Stimulated activated CD4-positive, alpha-beta T cell treated with anti-CD3 and anti-CD28 coated beads, Interleukin-15, amount 100 ng/mL, for 1 hour (primary cell): ENCODE measurements at places on chromosomes 2 and 18.

- DNase-seq: no peak
Measured at GRCh38 chr2:107285621-107286299, 399.8 kb upstream of the ST6GAL2 start.

GRCh38 chr2:17543848-17544247, 3.4 kb downstream of the VSNL1 start:
- DNase-seq: no peak

- no peak for DNase-seq
Measured at GRCh38 chr2:189104934-189105333, 74.6 kb downstream of the COL5A2 start.

- DNase-seq: no peak
Measured at GRCh38 chr2:46495231-46496030, 16.1 kb downstream of the TMEM247 start.

DNA sequence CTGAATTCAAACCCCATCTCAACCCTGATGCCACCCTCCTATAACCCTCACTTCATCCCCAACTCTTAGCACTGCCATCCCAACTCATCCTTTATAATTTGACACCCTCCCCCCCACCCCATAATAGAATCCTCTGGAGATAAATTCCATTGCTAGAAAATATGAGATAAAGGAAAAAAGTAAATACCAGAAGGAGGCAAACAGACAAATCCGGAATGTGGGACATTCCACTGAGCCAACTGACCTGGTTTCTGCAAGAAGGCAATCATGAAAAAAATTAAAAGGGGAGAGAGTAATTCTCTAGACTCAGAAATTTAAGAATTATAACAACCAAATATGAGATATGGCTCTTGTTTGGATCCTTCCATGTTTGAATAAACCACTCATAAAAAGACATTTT, 132.4 kb downstream of the CYP26B1 start:
- DNase-seq: no peak

DNA sequence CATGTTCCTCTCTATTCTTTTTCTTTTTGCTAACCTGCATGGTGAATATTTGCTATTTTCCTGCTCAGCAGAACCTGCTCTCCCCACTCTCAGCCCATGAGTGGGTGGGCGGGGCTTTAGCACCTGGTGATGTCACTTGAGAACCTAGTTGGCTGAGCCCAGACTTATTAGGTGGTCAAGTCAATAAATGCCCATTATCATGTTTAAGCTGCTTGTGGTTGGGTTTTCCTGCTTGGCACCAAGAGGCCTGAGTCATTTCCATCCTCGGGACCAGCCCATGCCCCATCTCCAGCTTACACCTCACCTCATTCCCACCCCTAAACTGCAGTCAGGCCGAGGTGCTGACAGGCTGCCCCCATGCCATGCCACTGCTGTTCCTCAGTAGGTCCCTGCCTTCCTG, 226.6 kb downstream of the ANKRD30B start:
- DNase-seq: no peak

DNA sequence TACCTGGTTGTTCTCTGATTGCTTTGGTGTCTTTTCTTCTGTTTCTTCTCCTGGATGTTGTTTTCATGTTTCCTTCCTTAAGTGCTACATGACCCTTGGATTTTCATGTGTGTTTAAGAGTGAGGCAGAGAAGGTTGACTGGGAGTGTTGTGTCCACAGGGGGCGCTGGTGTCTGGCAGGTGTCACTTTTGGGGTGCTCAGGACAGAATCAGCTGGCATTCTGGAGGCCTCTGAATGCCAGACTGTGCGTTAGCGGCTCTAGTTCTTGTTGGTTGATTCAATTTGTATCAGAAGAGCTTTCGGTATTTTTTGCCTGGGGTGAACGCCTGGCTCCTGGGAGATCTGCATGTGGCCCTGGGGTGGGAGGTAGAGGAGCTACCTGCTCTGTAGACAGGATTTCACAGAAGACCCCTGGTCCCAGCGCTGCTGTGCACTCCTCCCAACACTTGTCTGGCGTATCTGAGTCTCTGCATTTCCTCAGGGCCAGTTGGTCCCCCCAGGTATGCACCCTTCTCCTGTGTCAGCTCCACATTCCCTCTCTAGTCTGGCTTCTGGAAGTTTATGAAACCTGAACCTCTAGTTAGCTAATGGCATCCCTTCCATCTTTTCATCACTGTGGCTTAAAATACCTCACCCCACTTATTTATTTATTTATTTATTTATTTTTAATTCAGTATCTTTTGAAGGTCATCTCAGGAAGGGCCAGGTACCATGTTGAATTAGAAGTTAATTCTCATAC, 1.1 kb downstream of the GREB1 start:
- no peak for DNase-seq

GRCh38 chr18:27959101-27959500, 217.8 kb downstream of the CDH2 start:
- no peak for DNase-seq

DNA sequence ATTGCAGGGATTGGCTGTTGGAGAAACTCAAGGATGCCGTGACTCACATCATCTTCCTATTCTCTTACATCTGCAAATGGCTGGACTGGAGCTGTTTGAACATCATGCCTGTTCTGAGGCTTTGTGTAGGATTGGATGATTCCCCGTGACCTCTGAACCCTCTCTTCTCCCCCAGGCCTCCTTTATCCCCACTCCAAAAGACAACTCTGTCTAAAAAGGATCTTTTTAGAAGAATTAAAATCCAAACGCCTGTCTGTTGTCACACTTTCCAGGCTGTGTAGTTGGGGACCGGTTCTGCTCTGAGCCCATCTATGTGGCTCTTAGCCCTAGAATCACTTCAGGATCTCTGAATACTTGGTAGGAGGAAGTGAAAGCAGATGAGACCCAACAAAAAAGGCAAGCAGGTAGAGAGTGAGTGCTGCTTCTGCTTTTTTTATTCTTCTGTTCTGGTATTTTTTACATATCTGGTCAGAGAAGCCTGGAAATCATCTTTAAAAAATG, 565 bp downstream of the SP140 start:
- DNase-seq: no peak

DNA sequence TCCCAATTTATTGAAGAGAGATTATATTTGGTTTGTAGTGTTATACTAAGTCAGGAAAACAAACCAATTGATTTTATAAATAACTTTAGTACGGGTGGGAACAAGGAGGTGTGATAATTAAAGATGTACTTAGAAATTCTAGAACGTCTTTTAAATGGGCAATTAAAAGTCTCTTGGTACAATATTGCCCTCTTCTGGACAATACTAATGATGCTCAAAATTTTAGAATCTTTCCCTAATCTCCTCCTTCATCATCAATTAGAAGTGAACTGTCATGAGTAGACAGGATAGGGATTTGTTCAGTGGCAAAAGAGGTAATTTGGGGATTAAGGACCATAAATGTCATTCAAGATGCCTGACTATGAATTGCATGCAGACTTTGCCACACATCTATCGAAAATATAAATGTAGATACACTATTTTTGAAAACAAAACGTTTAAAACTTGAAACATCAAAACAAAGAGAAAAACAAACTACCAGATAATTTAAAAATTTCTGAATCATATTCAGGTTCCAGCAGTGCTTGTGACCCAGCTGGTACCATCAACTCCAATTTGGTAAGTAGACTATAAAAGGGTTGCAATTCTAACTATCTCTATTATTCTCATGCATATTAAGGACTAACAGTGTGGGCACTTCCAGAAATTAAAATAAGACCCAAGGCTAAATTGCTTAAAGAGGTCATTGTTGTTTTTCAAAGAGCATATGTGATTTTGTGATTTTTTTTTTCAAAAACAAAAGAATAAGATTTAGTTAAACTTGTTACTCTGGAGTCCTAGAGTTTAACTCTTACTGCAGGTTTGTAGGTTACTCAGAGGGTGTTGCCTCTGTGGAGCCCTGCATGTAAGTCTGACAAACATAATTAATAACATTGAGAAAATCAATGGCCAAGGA, 123.5 kb downstream of the LAMA3 start:
- DNase-seq: no peak

DNA sequence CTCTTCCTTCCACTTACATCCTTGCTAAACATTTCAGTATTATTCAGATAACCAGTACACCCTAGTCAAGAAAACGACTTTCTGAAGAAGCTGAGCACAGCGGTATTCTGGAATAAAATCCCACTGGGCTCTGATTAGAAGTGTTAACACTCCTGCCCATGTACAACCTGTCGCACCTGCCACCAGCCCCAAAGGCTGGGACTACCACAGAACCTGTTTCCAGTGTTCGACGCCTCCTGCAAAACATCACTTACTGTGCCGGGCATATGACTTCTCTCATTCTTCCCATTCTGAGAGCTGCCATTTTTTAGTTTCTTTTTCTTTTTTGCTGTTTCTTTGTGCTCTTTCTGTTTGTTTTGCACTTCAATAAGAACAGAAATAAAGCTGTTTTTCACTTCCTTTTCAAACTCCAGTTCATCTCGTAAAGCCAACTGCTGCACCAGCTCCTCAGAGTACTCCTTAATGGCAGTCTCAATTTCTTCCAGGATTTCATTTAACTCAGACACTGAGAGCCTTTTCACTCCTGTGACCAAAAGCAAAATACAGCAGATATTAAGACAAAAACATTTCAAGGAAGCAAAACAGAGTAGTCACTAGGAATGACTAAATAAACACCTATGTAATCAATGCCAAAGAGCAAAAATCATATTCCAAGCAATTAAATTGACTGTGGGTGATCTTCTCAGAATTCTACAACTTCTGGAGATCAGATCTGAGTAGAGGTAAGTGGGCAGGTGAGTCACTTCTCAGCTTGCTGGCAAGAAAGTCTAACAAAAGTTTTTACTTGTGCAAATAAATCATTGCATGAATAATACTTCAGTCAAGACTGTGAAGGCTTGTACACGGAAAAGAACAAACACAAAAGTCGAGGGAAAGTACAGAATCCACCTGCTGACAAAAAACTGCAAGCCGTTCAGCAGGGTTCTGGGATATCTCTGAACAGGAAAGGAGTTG, 19.3 kb downstream of the FEZ2 start:
- DNase-seq: no peak
